ENCODE measurements at places on chromosomes 1 and 21.
A peak's percentile ranks its signal among the peaks of the same experiment; 100 is the strongest.

- peaks cover 1% of the 10 kb centered on the region for H3K36me3 ChIP-seq
- peak overlapping the region; percentile 79 for H3K27ac ChIP-seq
- peak overlapping the region; percentile 32 for H3K4me3 ChIP-seq
- H3K27me3 ChIP-seq = no peaks in the 10 kb centered on the region
- H3K4me1 ChIP-seq = no peaks in the 10 kb centered on the region
- no peak for DNase-seq
Measured at GRCh38 chr1:29282135-29282923, 46.0 kb downstream of the PTPRU start.

GRCh38 chr21:25300632-25301031 lies 306.6 kb downstream of the MRPL39 start:
- H3K27me3 ChIP-seq = no peaks in the 10 kb centered on the region
- DNase-seq = no peak
- H3K27ac ChIP-seq = no peak overlapping the region
- no peak overlapping the region for H3K4me3 ChIP-seq

DNA sequence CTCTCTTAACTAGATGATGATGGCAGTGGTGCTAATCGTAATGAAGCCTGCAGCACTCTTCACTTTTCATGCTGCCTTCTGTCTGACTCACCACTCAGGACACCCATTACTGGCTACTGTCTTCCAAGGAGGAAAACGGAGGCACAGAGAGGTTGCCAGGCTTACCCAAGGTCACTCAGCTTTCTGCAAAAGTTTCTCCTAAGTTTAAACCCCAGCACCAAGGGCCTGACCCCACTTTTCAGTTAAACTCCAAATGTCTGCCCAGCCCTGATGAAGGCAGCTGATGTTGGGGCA lies 78.1 kb upstream of the RUNX3 start:
- H3K4me3 ChIP-seq = no peak overlapping the region
- no peak overlapping the region for H3K27ac ChIP-seq
- no peak for DNase-seq
- peaks cover 11% of the 10 kb centered on the region for H3K4me1 ChIP-seq

- H3K4me1 ChIP-seq = peaks cover 15% of the 10 kb centered on the region
- no peak overlapping the region for H3K27ac ChIP-seq
- DNase-seq = no peak
- no peaks in the 10 kb centered on the region for H3K27me3 ChIP-seq
Measured at GRCh38 chr1:230749150-230749549, 2.0 kb downstream of the CAPN9 start.

DNA sequence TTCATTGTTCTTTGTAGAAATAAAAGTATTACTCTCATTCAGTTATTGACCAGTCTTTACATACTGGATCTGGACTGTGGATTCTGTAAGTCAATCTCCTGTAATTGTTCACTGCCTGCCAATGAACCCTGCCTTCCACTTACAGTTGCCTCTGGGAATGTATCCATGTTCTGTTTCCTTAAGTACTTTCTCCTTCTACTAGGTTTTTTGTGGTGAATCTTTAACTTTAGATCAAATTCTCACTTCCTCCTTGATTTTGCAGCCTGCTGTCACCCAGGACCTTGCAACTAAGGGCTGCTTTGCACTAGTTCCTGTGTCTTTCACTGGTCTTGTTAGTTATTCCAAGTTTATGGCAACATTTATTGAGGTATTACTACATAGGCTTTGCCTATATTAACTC lies 28.2 kb upstream of the ANKRD13C start:
- H3K27ac ChIP-seq = no peak overlapping the region
- H3K36me3 ChIP-seq = no peaks in the 10 kb centered on the region
- no peaks in the 10 kb centered on the region for H3K4me1 ChIP-seq
- no peak overlapping the region for H3K4me3 ChIP-seq
- no peak for DNase-seq
- no peaks in the 10 kb centered on the region for H3K27me3 ChIP-seq

GRCh38 chr1:202967684-202968281 lies 726 bp upstream of the CYB5R1 start:
- H3K4me1 ChIP-seq = peaks cover 7% of the 10 kb centered on the region
- no peaks in the 10 kb centered on the region for H3K27me3 ChIP-seq
- DNase-seq = no peak
- peaks cover under 1% of the 10 kb centered on the region for H3K36me3 ChIP-seq
- peak overlapping the region; percentile 49 for H3K4me3 ChIP-seq
